ENCODE measurements at places on chromosomes 4 and X. TPM values are rescaled to one million over a fixed set of nuclear protein-coding genes. Genes with fewer than 3 reads are reported as not detected.

DNA sequence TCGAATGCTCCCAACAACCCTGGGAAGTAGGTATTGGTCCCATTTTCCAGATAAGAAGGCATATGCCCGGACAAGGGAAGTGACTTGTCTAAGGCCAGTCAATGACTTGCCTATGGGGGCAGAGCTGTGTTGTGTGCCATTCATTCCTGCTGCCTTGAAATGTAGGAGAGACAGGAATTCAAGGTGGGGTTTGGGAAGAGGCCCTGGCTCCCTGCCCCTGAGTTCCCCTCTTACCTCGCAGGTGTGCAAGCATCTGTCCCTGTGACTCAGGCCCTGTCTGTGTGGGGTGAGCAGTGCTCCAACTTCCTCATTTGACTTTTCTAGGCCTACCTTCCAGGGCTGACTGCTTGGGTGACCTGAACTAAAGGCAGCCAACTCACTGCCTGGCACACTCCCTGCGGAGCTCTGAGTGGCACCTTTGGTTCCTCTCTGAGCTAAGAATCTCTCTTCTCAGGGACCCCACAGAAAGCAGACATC, 5.1 kb downstream of the EFNB1 start:
- DNase-seq: no peak

GRCh38 chrX:132676102-132676501, 187.3 kb upstream of the MBNL3 start:
- DNase-seq: no peak

GRCh38 chrX:130529531-130529930, 127.7 kb downstream of the RBMX2 start:
- DNase-seq: no peak

GRCh38 chrX:153469811-153470410, 465 bp downstream of the HAUS7 start:
- peak; percentile 48 for DNase-seq

- DNase-seq: no peak
These were observed 53.8 kb upstream of the NAP1L2 start for GRCh38 chrX:73268463-73268862.

GRCh38 chrX:85084770-85085393, 81.2 kb downstream of the APOOL start:
- no peak for DNase-seq

- DNase-seq: no peak
These were observed 194.0 kb upstream of the HHIP start for GRCh38 chr4:144451766-144452450.

DNA sequence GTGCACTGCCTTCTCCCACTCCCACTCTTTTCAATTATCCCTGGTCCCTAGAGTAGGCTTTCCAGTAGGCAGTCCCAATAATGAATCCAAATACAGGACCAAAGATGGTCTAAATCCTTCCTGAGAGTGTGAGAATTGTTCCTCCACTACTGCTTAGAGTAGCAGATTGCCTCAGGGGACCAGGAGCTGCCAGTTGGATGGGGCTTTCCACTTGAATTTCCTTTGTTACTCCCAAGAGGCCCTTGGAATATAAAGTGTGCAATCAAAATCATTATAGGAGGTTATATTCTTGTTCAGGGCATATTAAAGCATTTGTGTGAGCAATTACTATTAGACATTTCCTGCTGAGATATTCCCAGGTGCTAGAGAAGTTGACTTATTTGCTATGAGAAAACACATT, 156.6 kb upstream of the TLL1 start:
- no peak for DNase-seq

HERC6 gene
- total RNA-seq: 49.0 TPM

FAT4 gene
- total RNA-seq: not detected

GAGE2A gene
- not detected for total RNA-seq

NR3C2 gene
- total RNA-seq: 5.0 TPM

ODAPH gene
- total RNA-seq: 1.9 TPM
